CD8-positive, alpha-beta memory T cell (primary cell): ENCODE measurements at places on chromosomes 5 and 9. TPM values are rescaled to one million over a fixed set of nuclear protein-coding genes. Genes with fewer than 3 reads are reported as not detected.

C9orf152 gene
- not detected for polyA plus RNA-seq

SH3TC2 gene
- polyA plus RNA-seq = not detected

SLC34A3 gene
- not detected for polyA plus RNA-seq

NTNG2 gene
- polyA plus RNA-seq = 3.6 TPM
